ENCODE measurements at places on chromosomes 6 and 20. TPM values are rescaled to one million over a fixed set of nuclear protein-coding genes. Genes with fewer than 3 reads are reported as not detected.

PGC gene
- total RNA-seq, result not detected

OR2B6 gene
- not detected for total RNA-seq

NRN1 gene
- total RNA-seq, result 0.61 TPM

WFDC5 gene
- not detected for total RNA-seq

FOXF2 gene
- not detected for total RNA-seq

TFAP2D gene
- total RNA-seq, result not detected

IPCEF1 gene
- total RNA-seq, result 13.3 TPM

BMP2 gene
- total RNA-seq, result not detected

GGTLC1 gene
- total RNA-seq, result not detected

COL21A1 gene
- total RNA-seq, result not detected

SUMO4 gene
- total RNA-seq, result 3.0 TPM

GLP1R gene
- total RNA-seq, result 0.15 TPM

NRSN1 gene
- not detected for total RNA-seq

TTLL9 gene
- total RNA-seq, result not detected

EYS gene
- total RNA-seq, result not detected

SMIM8 gene
- 10.2 TPM for total RNA-seq

JPH2 gene
- not detected for total RNA-seq
